ENCODE measurements at places on chromosomes 2 and 18.
A peak's percentile ranks its signal among the peaks of the same experiment; 100 is the strongest.

- no peak for DNase-seq
Observed at GRCh38 chr18:46574000-46574742, 82.8 kb downstream of the LOXHD1 start.

- no peak for DNase-seq
Observed at GRCh38 chr2:86776532-86776931, 14.2 kb downstream of the CD8A start.

DNA sequence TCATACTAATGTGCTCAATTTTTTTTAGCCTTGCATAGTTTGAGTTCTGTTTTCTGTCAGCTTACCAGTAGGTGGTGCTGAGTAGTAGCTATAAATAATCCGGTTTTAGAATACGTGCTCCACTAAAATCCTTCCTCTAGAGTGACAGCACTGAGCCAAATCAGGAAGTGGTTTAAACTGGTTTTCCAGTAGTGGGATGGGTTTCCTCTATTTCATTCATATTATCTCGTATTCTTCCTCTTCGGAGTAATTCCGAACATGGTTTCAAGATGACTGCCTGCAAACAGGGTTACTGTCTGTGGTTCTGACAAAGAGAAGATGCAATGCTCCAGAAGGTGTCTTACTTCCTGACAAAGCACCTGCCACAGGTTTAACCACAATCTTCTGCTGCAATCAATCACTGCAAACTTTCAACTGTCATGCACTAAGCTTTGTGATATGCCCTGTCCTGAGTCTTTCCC is 496.9 kb upstream of the VRK2 start:
- no peak for DNase-seq

DNA sequence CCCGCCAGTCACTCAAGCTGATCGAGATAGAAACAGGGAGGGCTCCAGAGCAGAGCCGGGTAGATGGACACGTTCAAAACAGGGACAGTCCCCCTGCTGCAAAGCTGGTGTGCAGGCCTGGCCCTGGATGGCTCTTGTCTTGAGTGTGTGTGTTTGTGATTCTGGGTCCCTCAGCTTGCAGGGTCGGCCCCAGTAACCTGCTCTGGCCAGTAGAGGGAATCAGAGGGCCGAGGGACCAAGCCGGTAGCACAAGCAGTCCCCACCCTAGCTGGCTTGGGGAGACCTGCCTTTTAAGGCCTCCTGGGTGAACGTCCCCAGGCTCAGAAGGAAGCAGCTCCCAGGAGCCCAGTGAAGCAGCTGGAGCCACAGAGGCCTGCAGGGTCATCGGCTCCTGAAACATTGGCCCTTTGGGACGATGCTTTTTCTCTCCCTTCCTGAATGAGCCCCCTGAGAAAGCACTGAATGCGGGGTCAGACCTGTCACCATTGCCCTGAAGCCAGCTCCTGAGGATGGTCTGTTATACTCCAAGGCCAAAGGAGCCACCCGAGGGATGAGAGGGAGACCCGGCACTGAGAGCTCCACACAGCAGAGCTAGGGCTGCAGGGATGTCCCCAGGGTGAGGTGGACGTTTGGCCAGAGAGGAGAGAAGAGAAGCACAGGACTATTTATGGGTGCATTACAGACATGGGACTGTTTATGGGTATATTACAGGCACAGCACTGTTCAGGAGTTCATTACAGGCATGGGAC is 15.4 kb upstream of the MLPH start:
- peak; percentile 74 for DNase-seq

DNA sequence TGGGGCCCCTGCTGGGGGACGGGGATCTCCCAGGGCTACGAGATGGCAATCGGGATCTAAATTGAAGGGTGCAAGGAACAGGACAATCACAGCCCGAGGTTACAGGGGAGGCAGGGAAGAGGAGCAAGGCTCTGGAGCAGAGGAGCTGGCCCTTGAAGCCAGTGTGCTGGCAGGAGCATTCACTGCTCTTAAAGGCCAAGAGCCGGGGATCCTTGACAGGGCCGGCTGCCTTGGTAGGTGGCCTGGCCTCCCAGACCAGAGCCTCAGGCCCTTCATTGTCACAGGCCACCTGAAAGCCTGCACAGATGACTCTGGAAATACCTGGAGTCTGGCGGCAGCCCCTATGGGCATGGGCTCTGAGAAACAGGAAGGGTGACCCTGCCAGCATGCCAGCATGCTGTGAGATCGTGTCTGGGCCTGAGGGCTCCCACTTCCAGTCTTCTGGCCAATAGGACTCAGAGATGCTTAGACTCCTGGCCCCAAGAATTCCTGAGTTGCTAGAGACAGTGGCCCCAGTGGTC is 38.7 kb downstream of the PDIA6 start:
- DNase-seq: peak; percentile 24

GRCh38 chr18:9975658-9976057 is 61.8 kb downstream of the VAPA start:
- no peak for DNase-seq

DNA sequence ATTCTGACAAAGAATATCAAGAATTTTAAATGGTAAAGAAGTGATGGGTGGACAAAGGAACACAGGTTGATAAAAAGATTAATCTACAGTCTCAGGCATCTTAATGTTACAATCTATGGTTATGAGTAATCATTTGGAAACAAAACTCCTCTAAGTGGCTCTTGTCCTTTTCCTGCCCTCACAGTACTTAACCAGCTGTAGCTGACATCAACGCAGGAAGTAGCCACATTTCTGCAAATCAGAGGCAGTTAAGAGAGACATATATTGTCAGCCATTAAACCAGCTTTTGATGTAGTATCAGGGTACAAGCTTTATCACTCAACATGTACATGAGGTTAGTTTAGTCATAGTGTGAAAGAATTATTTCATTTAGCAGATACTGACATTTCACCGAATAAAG is 244.6 kb downstream of the NR4A2 start:
- no peak for DNase-seq

GRCh38 chr2:196987649-196988364 is 61.3 kb upstream of the PGAP1 start:
- peak; percentile 73 for DNase-seq

DNA sequence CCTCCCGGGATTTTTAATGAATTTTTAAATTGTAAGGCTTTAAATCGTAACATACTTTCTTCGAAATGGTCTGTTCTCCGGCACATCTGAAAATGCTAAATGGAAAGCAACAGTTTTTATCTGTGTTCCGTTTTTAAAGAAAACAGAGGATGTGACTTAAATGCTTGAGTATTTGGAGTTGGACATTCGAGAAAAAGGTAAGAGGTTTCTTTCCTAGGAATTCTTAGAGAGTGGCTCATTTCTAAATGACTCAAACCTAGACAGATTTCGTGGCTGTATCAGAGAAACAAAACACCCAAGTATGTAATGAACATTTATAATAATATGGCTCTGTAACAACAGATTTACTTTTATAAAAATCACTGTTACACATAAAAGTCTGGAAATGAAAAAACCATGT is 177.6 kb upstream of the CCDC68 start:
- DNase-seq: no peak

DNA sequence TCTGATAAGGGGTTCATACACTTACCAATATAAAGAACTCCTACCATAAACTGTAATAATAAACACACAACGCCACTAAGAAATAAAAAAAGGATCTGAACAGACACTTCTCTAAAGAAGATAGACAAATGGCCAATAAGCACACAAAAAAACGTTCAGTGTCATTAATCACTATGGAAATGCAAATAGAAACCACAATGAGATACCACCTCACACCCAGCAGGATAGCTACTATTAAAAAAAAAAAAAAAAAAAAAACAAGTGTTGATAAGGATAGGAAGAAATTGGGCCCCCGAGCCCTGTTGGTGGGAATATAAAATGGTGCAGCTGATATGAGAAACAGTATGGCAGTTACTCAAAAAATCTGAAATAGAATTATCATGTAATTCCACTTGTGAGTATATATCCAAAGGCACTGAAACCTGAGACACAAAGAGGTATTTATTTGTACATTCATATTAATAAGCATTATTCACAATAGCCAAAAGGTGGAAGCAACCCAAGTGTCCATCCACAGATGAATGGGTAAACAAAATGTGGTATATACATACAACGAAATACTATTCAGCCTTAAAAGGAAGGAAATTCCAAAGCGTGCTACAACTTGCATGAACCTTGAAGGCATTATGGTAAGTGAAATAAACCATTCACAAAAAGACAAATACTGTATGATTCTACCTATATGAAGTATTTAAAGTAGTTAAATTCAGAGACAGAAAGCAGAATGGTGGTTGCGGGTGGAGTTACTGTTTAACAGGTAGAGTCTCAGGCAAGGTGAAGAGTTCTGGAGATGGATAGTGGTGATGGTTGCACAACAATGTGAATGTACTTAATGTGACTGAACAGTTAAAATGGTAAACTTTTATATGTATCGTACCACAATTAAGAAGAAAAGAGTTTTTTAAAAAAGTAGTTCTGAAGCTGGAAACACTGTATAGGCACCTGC is 17.9 kb downstream of the REV1 start:
- DNase-seq: no peak

GRCh38 chr18:57737400-57738060 is 65.6 kb downstream of the ATP8B1 start:
- peak; percentile 81 for DNase-seq

- peak; percentile 47 for DNase-seq
Observed at GRCh38 chr2:238875101-238875470, 27.2 kb downstream of the TWIST2 start.

DNA sequence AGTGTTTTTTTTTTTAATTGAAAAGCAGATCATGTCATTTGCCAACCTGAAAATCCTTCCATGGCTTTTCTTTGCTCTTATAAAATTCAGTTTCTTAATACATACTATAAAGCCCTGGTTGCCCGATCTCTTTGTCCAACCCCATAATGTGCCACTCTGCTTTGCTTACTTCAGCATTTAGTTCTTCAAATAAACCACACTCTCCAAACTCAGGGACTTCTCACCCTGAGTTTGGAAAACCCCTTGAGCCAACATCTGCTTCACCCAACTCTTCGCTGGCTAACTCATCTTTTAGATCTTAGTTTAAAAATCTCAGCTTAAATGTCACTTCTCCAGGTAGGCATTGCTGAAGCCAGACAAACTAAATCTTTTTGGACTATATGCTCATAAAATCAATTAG is 1.3 kb upstream of the STAT1 start:
- DNase-seq: no peak

- DNase-seq: no peak
Observed at GRCh38 chr18:79604913-79605880, 74.4 kb upstream of the CTDP1 start.

DNA sequence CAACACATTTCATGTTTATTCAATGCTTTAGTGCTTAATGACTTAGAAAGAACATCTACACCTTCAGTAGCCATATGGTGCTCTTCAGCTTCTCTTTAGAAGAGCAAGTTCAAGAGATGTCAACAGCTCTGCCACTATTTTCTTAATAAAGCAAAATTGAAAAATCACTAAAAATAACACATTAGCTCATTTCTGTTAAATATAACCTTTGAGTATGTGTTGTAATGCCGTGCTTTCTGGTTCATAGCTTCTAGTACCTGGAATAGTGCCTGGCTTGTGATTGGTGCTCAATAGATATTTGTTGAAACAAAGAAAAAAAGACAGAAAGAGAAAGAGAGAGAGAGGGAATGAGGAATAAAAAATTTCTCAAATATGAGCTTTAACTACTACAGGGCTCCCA is 349.8 kb upstream of the SPRED2 start:
- DNase-seq: no peak

DNA sequence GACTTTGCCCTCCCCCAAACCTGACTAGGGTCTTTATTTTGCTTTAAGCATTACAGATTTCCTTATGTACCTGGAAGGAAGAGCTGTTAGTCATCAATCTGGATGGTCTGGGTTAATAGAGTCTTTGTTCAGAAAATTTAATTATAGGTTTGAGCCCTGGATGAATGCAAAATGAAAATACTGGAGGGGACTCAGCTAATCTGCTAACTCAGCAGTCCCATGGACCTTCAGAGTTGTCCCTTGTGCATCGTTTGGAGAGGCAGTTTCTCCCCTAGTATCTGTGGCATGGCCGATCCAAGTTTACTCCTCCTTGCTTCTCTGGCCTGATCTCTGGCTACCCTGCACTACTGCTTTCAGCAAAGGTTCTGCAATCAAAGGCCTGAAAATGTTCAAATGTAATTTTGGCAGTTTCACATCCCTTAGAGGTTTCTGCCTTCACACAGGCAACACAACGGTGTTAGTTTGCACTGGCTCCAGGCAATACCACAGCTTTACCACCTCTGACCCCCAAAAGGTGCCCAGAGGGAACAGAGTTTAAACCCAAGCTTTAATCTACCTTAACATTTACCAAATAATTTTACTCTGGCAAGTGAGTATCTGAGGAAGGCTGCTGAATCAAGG is 134.3 kb downstream of the THADA start:
- no peak for DNase-seq

DNA sequence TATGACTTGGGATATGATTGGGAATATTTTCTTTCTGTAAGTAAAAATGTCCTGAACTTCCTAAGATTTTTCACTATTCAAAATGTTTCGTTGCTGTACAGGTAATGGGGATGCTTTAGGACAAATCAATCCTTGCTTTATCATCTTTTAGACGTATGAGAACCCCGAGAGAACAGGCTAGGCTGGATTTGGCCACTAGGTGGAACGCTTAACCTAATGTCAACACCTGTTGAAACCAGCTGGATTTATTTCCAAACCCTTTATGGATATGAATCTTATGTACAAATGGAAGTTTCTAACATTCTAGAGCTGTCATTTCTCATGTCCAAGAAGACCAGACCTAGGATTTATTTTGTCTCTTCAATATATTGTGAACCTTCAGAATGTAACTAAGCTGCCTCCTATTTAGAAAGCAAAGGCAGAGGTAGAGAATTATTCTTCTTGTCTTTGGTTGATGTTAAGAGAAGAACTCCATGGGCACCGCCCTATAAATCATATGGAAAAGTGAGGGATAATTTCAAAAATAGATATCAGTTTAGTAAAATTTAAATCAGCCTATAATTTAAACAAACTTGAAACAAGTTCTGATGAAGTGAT is 96.7 kb downstream of the PMAIP1 start:
- DNase-seq: peak; percentile 48

- DNase-seq: no peak
Observed at GRCh38 chr2:3956892-3957291, 253.5 kb downstream of the DCDC2C start.

GRCh38 chr2:53813151-53813550 is 26.3 kb downstream of the ERLEC1 start:
- DNase-seq: no peak

GRCh38 chr2:40367652-40368051 is 84.2 kb downstream of the SLC8A1 start:
- no peak for DNase-seq

GRCh38 chr2:120398051-120398995 is 52.4 kb downstream of the INHBB start:
- DNase-seq: peak; percentile 59

- no peak for DNase-seq
Observed at GRCh38 chr18:22185273-22185672, 15.9 kb downstream of the GATA6 start.

DNA sequence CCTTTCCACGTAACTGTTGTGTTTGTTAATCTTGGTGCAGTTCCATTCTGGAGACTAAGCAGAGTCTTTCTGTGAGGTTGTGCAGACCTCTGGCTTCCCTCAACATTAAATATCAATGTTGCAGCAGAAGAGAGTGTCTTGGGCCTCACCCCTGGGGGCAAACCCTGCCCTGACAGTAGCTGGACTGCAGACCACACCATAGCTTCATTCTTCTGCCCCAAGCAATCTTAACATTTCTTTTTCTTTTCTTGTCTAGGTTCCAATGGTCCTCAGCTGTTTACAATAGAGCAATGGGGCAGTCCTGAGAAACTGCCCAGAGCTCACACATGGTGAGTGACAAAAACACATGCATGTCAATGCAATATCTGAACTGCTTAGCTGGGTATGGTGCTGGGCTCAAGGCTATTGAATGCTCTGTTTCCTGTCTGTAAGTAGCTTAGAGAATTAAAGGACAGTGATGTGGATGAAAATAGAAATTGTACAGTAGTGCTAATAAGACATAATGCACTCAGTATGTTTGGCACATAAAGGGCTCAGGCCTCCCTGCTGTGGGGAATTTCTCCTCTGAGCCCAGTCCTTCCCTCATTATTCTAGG is 237.6 kb downstream of the ALPK2 start:
- DNase-seq: no peak
